ENCODE measurements at places on chromosomes 1 and 21. TPM values are rescaled to one million over a fixed set of nuclear protein-coding genes. Genes with fewer than 3 reads are reported as not detected.

AIRE gene
- not detected for total RNA-seq

LRRC3 gene
- 0.99 TPM for total RNA-seq

C1QC gene
- total RNA-seq = not detected

CCDC190 gene
- total RNA-seq = under 0.01 TPM

DNA sequence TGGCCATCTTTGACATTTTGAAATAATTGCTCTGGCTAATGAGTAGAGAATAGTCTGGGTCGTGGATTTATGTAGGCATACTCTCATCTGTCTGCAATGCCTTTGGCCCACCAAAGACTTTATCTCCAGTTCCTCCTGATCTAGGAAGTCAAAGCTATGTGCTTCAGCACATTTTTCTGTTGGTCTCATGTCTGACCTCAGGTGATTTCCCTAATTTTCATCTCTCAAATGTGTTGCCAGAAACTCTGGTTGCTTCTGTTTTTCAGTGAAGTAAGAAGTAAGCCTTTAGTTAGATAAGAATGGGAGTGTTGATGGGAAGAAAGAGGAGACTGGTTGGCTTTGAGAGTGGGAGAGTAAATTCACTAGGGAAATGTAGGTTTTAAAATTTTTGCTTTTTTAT lies 66.4 kb downstream of the GPR88 start:
- DNase-seq = no peak

- peak; percentile 76 for DNase-seq
Measured at GRCh38 chr1:54310439-54311328, 95.5 kb downstream of the SSBP3 start.

- no peak for DNase-seq
Measured at GRCh38 chr1:76864383-76864782, 2.9 kb upstream of the ST6GALNAC5 start.

Measured in lung microvascular endothelial cell (primary cell).